Cerebellum (tissue), 4 donors: ENCODE measurements at places on chromosomes 5 and 9. TPM values are rescaled to one million over a fixed set of nuclear protein-coding genes. Genes with fewer than 3 reads are reported as not detected.

LHX3 gene
- not detected for total RNA-seq

TMEM215 gene
- total RNA-seq: 0.91 TPM

ODF2 gene
- 29.1 TPM for total RNA-seq

KIAA0825 gene
- total RNA-seq: 25.2 TPM

LRRC14B gene
- 0.36 TPM for total RNA-seq

PFN3 gene
- total RNA-seq: not detected

PTPN3 gene
- 3.4 TPM for total RNA-seq

HAVCR2 gene
- total RNA-seq: 4.5 TPM

GHR gene
- 7.3 TPM for total RNA-seq

DMRT3 gene
- total RNA-seq: not detected

KCNIP1 gene
- total RNA-seq: 23.3 TPM

SNAPC4 gene
- total RNA-seq: 6.3 TPM

UQCRQ gene
- total RNA-seq: 61.5 TPM

OR4F3 gene
- total RNA-seq: 0.54 TPM

FOXE1 gene
- total RNA-seq: not detected

LRRC70 gene
- 8.0 TPM for total RNA-seq

DIPK1B gene
- total RNA-seq: 24.1 TPM

NINJ1 gene
- 10.2 TPM for total RNA-seq

RNF38 gene
- 50.4 TPM for total RNA-seq

PCDHGB7 gene
- total RNA-seq: 22.7 TPM

CTXN3 gene
- total RNA-seq: 2.8 TPM
